H9 (cell line): ENCODE measurements at places on chromosomes 12 and 14.

DNA sequence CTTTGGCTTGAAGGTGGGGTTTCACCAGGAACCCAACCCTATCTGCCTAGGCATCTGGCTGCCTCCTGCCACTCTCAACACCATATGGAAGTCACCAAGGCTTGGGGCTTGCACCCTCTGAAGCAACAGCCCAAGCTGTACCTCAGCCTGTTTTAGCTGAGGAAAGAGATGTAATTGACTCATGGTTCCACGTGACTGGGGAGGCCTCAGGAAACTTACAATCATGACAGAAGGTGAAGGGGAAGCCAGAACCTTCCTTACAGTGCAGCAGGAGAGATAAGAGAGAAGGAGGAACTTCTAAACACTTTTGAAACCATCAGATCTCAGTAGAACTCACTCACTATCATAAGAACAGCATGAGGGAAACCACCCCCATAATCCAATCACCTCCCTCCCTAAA, 26.9 kb downstream of the GLIPR1L1 start:
- no peak for DNase-seq

- no peak for DNase-seq
Measured at GRCh38 chr12:101078536-101079285, 131.3 kb downstream of the SLC5A8 start.

- DNase-seq = no peak
Measured at GRCh38 chr12:18581232-18581962, 156.4 kb downstream of the PLCZ1 start.

- DNase-seq = no peak
Measured at GRCh38 chr14:94382716-94383596, 5.4 kb downstream of the SERPINA1 start.

DNA sequence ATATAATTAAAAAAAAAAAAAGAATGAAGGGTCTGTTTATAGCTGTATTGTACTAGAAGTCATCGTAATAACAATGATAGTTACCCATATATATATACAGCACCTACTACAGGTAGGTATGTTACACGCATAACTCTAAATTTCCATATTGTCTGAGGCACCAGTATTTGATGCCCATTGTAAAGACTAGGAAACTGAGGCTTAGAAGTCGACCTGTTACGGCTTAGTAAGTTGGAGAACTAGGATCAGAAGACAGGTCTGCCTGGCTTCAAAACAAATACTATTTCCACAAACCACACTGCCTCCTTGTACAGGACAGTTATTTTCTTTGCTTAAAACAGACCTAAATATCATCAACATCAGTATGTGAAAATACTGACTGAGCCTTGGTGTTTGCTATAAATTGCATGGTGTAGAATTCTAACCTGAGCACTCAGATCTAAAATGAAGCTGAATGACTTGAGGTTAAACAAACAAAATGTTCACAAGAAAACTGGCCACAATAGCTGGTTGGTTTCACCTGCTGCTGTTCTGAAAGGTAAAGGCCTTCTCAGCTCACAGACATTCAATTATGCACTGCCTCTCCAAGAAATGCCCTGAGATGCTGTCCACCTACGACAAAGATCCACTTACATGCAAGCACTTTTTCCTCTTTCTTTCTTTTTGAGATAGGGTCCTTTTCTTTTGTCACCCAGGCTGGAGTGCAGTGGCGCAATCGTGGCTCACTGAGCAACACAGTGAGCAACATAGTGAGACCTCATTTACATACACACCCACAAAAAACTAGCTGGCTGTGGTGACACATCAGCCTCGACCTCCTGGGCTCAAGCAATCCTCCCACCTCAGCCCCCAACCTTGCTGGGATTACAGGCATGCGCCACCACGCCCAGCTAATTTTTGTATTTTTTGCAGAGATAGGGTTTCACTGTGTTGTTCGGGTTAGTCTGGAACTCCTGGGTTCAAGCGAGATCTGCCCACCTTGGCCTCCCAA, 35.7 kb downstream of the SSH1 start:
- DNase-seq = no peak

GRCh38 chr14:65637780-65638179, 225.2 kb downstream of the FUT8 start:
- no peak for DNase-seq

- DNase-seq = no peak
Measured at GRCh38 chr14:89186856-89187376, 230.1 kb downstream of the FOXN3 start.

DNA sequence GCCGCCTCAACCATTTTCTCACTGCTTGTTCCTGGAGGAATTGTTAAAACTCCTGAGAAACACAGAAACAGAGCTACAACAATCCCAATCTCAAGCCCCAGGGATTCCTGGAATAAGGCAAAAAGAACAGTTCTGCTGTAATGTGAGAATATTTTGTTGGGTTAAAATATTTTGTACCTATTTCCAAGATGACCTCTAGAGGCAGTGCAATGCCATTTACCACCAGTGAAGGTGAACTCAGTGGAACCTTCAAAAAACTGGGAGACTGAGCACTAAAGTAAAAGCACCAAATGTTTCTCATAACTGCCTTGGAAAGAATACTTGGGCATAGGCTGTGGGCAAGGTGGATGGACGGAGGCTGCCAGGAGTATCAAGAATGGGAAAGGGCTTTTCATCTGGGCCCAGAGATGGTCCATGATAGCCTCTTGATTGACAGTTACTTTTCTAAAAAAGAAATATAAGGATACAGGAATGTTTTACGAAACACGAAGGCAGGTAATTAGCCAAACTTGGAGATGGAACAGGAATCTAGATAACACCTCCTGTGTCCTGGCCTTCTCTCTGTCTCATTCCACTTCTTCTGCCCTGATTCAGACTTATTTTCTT, 334.0 kb upstream of the FLRT2 start:
- DNase-seq = no peak
